ENCODE measurements at places on chromosomes 3 and 15.
A peak's percentile ranks its signal among the peaks of the same experiment; 100 is the strongest.

DNA sequence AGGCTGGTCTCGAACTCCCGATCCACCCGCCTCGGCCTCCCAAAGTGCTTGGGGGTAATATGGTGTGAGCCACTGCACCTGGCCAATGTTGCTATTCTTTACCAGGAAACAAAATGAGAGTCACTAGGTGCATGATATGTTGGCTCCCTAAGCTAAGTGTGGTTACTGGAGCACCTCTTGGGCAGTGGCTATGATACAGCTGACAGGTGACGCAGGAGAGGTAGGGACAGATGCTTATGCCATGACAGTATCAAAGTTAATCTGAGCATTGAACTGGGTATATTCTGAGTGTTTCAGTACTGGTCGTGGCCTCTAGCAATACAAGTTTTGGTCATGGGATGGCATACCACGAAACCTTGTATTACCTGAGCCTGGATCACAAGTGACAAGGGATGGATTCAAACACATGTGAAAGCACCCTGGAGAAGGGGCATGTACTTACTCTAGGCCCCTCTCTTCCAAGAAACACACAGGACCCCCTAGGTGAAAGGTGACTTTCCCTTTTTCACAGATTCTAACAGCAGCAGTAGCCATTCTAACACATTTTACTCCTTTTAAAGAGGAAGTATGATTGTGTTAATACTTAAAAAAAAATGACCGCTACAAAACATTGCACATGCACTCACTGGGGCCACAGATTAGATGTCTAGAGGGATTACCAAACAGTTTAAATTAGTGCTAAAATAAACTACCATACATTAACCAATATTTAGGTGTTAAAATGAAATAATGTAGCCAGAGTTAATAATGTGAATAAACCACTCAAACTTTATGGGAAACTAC, 467.3 kb downstream of the SHQ1 start:
- no peak for DNase-seq

DNA sequence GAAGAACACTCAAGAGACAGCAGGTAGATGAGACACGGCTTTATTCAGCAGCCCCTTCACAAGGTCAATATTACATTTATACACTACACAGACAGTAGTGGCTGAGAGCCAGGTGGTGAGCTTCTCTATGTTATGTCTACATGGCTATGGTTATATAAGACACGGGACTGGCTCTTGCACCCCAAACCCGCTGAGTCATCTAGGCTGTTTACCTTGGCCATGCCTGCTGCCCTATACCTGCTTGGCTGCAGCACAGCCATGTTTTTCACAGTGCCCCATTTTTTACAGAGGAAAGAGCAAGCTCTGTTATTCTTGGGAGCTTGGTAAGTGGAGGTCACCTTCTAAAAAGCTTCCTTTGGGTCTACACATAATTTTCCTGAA, 231.6 kb downstream of the IGSF11 start:
- no peak for DNase-seq

DNA sequence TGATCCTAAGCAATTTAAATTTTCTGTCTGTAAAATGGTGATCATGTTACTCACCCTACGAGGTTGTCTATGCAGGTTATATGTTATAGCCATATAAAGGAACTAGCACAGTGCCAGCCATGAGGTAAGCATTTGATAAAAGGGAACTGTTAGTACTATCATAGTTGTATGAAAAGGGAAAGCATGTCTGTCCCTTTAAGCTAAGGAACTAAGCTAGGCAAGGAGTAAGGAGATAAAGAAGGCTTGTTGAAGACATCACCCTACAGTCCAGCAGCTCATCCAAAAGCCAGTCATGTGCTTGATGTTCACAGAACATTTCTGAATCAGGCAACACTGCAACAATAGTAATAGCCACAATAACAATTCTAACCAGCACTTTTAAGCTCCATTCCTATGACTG, 243.9 kb downstream of the ZBTB20 start:
- no peak for DNase-seq

DNA sequence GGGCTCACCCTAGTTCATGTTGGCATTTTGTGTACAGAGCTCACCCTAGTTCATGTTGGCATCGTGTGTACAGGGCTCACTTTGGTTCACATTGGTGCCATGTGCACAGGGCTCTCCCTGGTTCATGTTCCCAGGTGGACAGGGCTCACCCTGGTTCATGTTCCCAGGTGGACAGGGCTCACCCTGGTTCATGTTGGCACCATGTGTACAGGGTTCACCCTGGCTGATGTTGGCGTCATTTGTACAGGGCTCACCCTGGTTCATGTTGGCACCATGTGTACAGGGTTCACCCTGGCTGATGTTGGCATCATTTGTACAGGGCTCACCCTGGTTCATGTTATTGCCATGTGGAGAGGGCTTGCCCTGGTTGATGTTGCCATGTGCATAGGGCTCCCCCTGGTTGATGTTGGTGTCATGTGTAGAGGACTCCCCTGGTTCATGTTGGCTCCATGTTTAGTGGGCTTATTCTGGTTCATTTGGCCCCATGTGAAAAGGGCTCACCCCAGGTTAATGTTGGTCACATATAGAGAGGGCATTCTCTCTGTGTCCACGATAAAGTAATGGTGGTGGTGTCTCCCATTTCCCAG, 31.7 kb upstream of the NR2C2 start:
- peak; percentile 36 for DNase-seq

DNA sequence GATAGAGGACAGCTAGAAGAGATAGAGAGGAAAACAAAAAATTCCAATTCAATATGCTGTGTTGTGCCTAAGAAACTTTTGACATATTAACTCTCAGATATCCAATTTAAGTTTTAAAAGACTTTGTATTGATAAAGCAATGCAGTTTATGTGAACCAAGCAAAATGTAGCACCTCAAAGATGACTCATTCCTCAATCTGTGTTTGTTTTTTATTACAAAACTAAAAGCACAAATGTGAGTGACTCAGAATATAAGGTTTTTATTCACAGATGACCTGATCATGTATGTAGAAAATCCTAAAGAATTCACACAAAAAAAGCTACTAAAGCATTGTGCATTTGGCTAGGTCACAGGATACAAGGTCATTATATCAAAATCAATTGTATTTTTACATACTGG, 11.1 kb downstream of the HCLS1 start:
- no peak for DNase-seq

DNA sequence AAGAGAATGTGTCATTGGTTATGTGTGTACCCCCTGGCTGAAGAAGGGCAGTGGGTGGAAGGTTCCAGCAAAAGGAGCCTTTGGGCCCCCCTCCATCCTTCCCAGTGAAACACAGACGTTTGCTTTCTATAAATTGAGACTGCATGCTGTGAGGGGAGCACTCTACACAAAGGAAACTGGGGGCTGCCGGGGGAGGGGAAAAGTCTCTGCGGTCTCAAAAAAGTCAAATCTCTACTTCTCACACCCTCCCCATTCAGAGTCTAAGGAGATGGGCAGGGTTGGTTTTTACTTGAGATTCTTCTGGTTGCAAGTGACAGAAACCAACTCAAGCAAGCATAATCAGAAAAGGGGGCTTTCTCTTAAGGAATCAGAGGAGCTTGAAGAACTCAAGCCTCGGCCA, 50.1 kb upstream of the TLE3 start:
- DNase-seq, result peak; percentile 61

DNA sequence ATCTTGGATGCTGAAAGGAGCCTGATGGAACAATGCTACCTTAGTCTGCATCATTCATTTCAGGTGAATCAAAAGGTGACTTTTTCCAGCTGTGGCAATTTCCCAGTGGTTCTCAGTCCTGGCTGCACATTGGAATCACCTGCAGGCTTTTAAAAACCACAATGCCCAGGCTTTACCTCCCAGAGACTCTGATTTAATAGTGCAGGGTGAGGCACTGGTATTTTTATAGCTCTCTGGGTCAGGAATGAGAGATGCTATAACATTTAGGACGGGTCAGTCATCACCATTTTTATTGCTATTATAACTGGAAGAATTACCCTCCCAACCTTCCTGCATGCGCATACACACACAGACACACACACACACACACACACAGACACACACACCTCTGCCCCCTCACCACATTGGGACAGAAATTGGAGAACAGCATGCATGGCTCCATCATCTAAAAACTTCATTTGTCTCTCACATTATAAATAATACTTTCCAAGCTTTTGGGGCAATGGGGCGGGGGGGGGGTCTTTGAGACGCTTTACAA, 41.1 kb downstream of the LARP6 start:
- DNase-seq, result no peak

GRCh38 chr3:43461345-43461744, 160.5 kb downstream of the ANO10 start:
- DNase-seq, result no peak

GRCh38 chr15:76972389-76973361, 22.3 kb upstream of the PSTPIP1 start:
- no peak for DNase-seq

GRCh38 chr3:170044271-170044670, 6.5 kb downstream of the GPR160 start:
- DNase-seq, result no peak

DNA sequence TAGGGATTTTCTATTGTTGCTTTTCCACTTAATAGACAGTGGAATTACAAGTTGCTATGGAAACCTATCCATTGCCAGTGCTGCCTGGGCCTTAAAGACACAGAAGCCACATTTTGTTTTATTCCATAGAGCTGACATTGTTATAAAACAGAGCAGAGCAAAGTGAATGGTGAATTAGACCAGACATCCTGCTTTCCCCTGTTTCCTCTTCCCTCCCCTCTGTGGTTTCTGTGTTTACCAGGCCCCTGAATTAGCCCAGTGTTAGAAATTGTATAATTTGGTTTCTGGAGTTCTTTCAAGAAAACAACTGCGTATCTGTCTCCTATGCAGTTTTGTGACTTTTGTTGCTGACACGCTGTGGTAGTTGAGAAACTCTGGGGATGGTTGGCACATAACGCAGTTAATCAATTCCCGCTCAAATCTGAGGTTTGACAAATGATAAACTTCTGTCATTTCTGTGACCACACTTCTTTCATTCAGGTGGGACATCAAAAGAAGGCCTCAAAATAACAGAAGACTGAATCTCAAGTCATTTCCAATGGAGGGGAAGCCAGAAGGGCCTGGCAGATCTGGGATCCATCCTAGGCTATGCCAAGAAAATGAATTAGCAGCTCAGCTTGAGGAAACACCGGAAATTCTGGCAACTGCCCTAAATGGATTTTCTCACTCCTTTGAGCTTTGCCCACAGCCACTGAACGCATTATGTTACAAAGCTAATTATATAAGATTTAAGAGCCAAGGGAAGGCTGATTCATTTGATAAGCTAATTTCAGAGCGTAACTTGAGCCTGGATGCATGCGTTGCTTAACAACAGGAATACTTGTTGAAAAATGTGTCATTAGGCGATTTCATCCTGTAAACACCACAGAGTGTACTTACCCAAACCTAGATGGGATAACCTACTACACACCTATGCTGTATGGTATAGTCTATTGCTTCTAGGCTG, 46.9 kb downstream of the NR1D2 start:
- no peak for DNase-seq

DNA sequence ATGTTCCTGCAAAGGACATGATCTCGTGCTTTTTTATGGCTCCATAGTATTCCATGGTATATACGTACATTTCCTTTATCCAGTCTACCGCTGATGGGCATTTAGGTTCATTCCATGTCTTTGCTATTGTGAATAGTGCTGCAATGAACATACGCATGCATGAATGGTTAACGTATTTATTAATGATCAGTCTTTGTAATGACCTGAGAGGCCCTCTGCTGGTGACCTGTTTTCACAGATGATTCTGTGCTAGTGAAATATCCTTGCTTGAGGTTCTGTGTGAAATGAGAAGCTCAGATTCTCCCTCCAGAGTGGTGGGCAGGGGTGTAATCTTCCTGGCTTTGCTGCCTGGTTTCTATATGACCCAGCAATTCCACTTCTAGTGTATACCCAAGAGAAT, 160.2 kb upstream of the RASGRP1 start:
- no peak for DNase-seq

- DNase-seq, result no peak
Observed at GRCh38 chr3:41836360-41837134, 125.4 kb downstream of the ULK4 start.

- DNase-seq, result no peak
Observed at GRCh38 chr15:66591322-66591862, 25.6 kb upstream of the LCTL start.

- DNase-seq, result no peak
Observed at GRCh38 chr15:65361708-65362459, 15.9 kb downstream of the IGDCC3 start.

DNA sequence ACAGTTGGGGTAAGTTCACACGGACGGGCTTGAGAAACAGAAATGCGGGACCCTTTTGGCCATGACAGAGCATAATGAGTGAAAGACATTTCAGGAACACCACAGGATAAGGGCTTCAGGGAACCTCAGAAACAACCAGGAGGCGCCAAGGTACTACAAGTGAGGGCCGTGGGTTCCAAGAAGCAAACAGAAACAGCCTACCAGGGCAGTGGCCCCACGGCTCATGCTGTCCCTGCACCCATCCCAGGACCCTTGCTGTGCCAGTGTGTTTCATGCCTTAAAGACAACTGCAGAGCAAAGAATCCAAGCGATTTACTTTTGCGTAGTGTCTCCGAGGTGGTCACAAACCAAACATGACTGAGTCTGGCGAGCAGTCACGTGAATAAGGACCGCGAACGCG, 54.0 kb downstream of the RUBCN start:
- no peak for DNase-seq

- no peak for DNase-seq
Observed at GRCh38 chr3:27677565-27677964, 44.6 kb downstream of the EOMES start.

- no peak for DNase-seq
Observed at GRCh38 chr3:36408146-36408545, 27.8 kb downstream of the STAC start.

DNA sequence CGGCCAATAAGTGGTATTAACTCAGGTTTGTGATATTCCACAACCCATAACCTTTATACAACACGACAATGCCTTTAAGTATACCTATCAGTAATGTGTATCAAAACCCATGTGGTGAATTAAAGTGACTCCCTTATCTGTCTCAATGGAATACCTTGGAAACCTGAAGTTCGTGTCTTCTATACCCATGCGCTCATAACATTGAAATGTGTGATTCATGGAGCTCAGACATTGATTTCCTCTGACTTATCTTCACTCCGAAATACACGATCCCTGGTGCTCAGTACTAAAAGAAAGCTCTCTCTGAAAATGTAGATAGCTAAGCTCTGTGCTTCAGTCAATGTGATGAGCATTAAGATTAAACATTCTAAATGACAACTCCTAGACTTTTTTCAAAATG, 140.3 kb downstream of the TBC1D5 start:
- DNase-seq, result no peak

GRCh38 chr15:88641959-88642452, 3.2 kb downstream of the ISG20 start:
- no peak for DNase-seq

DNA sequence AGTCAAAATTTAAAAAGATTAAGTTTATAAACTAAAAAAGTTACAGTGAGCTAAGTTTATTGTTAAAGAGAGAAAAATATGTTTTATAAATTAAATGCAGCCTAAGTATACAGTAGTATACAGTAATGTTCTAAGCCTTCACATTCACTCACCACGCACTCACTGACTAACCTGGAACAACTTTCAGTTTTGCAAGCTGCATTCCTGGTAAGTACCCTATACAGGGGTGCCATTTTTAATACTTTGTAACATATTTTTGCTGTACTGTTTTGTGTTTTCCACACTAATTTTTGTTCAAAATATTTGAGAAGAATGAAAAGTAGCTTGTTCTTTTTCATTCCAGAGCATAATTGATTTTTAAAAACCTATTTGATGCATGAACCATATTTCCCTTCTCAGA, 524.9 kb downstream of the RBMS3 start:
- no peak for DNase-seq

GRCh38 chr3:184563561-184563925, 2.0 kb downstream of the EPHB3 start:
- DNase-seq, result peak; percentile 15

GRCh38 chr3:176798680-176799079, 398.6 kb downstream of the TBL1XR1 start:
- DNase-seq, result no peak

Data from activated CD8-positive, alpha-beta T cell treated with anti-CD3 and anti-CD28 coated beads for 36 hours (primary cell).